ENCODE measurements at places on chromosomes 1 and 21.

- no peak for DNase-seq
Measured at GRCh38 chr1:74824497-74825107, 91.7 kb downstream of the TYW3 start.

DNA sequence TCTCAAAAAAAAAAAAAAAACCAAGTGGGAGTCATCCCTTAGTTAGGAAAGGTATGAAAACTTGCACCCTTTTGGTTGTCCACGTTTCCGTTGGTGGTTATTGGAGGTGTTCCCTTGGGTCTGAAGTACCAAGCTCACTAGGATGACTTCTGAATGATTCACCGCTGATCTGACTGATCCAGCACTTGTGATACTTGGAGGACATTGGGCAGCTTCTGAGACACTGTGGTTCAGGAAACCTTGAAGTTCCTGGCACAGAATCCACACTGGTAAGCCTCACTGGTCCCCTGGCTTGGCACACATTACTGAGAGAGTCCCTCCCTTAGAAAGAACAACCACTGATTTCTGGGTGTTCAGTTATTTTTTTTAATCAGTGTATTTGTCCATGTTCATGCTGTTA is 91.9 kb downstream of the RYR2 start:
- no peak for DNase-seq

DNA sequence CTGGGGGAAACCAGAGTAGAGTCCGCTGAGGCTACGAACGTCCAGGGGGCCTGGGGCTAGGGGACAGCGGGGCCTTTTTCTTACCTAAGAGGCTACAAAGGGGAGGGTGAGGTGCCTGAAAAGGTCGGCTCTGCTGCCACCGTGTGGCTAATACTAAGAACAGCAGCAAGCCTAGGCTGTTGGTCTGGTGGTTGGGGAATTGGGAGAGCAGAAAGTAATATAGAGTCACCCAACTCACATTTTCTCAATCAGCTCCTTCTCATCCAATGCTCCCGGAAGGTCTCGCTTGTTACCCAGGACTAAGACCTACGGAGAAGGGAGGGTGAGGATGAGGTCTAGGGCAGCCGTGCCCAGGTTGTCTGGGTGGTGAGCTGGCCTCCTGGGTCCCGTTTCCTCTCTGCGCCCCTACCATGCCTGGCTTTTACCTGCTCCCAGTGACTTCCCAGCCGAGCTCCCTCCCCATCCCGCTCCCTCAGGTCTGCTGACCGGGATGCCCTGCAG is 9.3 kb downstream of the ARL8A start:
- DNase-seq = peak; percentile 27

- no peak for DNase-seq
Measured at GRCh38 chr1:13642306-13643004, 57.5 kb upstream of the PRDM2 start.
